ENCODE measurements at places on chromosomes 4 and X.
A peak's percentile ranks its signal among the peaks of the same experiment; 100 is the strongest.

DNA sequence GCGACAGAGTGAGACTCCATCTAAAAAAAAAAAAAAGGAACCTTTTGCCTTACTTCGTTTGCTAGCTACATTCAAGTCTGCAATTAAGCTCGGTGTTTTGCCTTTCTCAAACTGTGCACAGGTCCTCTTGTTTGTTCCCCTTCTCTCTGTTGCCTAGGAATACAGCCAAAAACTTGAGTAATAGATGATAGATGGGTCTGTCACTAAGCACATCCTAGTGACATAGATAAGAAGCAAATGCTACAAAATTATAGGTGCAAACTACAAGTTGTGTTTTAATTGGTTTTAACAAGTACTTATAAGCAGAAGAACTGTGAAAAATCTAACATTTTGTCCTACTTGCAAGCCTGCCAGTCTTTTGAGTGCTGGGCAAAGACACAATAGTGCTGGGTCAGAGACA is 95.2 kb downstream of the SNCA start:
- no peak for DNase-seq

GRCh38 chrX:997631-998137 is 214.8 kb downstream of the CRLF2 start:
- no peak for DNase-seq

DNA sequence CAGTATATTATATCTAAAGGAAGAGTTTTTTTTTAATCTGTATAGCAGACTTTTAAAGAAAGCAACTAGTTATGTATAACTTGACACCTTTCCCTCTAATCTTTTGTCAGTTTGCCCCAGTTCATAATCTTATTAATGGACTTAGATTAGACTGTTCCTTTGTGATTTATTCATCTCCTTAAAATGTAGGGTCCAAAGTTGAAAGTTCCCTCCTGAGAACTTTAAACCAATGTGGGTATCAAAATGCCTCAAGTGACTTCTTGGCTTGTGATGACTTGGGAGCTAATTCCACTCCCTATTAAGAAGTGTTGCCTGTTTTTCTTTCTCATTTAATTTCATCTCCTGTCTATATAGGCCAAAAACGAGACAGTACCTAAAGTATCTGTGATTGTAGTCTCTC is 6.3 kb upstream of the SDAD1 start:
- no peak for DNase-seq

DNA sequence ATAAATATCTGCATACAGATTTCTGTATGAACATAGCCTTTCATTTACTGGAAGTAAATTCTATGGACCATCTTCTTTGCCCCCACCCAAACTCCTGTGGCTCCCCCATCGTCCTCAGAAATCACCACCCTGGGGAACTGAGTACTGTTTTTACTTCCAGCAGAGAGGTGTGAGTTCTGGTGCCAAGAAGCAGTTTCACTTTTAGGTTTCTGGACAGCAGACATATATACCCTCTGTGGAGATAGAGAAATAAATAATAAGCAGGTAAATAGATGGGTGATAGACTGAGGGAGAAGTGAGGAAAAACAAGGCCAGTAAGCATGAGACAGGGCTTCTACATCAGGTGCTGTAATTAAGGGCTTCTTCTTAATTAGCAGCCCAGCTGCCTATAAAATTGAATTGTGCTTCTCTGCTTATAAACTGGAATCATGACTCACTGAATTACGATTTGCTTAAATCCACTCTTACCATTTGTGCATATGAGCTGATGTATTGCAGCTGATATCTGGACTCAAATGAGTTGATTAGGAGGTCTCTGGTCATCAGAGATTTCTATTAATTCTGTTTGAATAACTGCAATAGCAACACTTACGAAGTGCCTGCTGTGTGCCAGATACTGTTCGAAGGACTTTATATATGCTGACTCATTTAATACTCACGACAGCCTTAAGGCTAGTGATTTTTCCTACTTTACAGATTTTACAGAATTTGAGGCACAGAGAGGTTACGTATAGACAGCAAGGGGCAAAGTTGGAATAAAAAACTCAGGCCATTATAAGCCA is 60.8 kb upstream of the DHX15 start:
- DNase-seq = peak; percentile 10

DNA sequence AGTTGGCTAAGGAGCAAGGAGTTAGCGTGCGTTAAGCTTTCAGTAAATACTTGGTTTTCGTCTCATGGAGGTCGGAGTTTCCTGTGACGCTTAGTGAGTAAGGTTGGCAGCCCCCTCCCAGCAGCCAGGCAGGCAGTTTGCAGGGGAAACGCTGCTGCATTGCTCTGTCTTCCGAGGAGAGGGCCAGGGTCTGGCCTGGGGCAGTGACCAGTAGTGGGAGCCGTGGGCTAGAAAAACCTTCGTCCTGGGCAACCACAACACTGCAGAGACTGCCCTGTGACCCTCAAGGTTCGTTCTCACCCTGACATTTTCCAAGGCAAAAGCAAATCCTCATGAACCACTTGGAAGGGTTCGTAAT is 432 bp downstream of the TMEM175 start:
- DNase-seq = no peak

DNA sequence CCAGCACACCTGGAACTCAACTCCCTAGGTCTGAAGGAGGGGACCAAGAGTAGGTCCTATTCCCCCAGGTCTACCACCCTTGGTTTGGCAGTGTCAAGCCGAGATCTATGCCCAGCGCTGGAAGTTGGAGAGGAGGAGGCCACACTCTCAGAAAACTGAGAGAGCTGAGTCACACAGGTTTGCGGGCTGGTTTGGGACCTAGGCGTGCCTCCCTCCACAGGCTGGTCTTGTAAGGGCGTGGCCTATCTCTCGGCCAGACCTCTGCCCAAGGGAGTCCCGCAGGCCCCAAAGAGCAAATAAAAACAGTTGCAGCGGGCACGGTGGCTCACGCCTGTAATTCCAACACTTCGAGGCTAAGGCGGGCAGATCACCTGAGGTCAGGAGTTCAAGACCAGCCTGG is 52.9 kb upstream of the INTU start:
- DNase-seq = no peak

GRCh38 chrX:15465347-15465746 is 27.8 kb downstream of the PIR start:
- peak; percentile 9 for DNase-seq

- DNase-seq = peak; percentile 69
These were observed 606.0 kb upstream of the PITX2 start for GRCh38 chr4:111228874-111229273.

- no peak for DNase-seq
These were observed 958.9 kb downstream of the RPA4 start for GRCh38 chrX:97842468-97843199.

GRCh38 chr4:77028246-77028645 is 47.5 kb downstream of the CCNI start:
- no peak for DNase-seq

DNA sequence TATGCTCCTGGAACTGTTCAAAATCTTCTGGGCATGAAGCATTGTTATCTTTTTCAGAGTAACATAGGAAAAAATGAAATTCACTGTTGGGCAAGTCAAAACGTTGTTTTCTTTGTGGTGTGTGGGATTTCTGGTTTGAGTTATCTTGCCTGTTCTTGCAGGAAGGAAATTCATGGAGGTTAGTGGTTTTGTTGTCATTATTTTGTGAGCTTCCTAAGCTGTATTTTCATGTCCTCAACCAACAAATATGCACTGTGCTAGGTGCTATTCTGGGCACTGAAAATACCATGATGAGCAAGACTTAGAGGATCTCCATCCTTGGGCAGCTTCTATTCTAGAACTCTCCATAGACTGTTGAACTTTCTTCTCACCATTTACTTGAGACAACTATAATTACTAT is 16.9 kb downstream of the SPINK2 start:
- DNase-seq = peak; percentile 80

GRCh38 chr4:184544788-184545409 is 70.5 kb upstream of the IRF2 start:
- DNase-seq = no peak

- DNase-seq = no peak
These were observed 116.1 kb upstream of the ARHGAP24 start for GRCh38 chr4:85358831-85359230.

DNA sequence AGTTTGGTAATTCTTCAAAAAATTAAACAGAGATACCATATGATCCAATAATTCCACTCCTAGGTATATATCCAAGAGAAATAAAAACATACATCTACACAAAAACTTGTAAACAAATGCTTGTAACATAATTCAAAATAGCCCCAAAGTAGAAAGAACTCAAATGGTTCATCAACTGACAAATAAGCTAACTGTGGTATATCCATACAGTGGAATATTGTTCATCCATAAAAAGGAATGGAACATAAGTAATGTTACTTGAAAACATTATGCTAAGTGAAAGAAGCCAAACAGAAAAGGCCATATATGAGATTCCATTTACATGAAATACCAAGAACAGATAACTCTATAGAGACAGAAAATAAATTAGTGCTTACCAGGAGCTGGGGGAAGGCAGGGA is 13.4 kb downstream of the RBBP7 start:
- no peak for DNase-seq

- peak; percentile 67 for DNase-seq
These were observed at the start of gene IGFBP7 for GRCh38 chr4:57109847-57110639. IGFBP7 (minus strand) TSS chr4:57110385; CDS start chr4:57110351, 34 bp downstream.

GRCh38 chr4:184949020-184949419 is 69.3 kb upstream of the HELT start:
- no peak for DNase-seq

GRCh38 chrX:19121898-19122640 is at the start of gene ADGRG2:
ADGRG2 (minus strand) TSS chrX:19122468; CDS start chrX:19068834, 53,634 bp downstream.
- DNase-seq = peak; percentile 15

DNA sequence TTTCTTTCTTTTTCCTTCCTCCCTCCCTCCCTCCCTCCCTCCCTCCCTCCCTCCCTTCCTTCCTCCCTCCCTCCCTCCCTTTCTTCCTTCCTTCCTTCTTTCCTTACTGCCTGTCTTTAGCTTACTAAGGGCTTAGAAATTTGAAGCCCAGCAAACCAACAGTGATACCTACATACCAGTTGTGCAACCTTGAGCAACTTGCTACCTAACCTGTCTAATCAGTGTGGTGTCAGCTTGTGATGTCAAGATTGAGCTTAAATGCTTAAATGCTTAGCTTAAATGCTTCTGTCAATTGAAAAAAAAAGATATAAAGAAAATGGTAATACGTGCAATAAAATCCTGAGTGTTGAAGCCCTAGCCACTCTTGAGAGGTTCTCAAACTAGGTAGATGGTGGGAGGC is 728.6 kb downstream of the TRIML1 start:
- DNase-seq = no peak

- no peak for DNase-seq
These were observed 47.0 kb upstream of the NKAP start for GRCh38 chrX:119990556-119991004.

GRCh38 chrX:107827030-107827831 is 1.6 kb downstream of the MID2 start:
- DNase-seq = peak; percentile 56

DNA sequence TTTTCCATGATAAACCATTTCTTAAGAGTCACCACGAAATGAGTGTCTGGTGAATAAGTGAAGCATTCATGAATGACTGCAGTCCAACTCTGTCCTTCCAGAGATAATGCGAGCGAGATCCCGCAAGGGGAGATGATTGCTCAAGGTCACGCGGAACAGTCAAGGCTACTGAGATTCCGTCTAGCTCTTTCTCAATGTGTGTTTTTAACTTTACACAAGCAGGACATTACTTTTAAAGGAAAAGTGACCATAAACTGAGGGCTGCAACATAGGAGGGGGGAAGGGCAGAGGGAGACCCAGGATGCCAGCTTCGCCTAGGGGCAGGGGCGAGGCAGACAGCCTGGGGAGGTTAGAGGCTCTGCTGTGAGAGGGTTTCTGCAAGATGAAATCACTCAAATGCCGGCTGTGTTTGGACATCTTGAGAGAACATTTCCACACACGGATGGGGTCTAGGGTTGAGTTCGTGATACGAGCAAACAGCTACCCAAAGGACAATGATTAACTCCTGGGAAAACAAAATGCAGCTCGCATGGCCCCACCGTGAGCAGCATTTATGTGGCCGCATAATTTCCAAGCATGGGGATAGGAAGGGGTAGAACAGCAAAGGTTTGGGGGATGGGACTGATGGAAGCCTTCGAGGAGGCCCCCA is 23.8 kb upstream of the CCNQ start:
- no peak for DNase-seq

DNA sequence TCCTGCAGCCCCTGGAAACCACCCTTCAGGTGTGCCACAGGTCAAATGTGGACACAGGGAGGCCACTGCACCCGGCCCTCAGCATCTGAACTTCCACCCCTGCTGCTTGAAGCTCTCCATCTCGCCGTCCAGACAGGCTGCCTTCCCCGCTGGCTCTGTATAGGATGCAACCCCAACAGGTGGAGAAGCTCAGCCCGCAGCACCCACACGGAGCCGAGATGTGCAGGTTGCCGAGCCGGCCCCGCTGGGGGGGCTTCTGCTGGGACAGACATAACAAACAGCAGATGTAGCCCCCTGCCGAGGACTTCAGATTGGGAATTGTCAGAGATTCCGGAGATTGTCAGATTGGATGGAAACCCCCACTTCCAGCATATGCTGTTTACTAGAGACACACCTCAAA is 20.5 kb downstream of the TMEM187 start:
- no peak for DNase-seq

GRCh38 chr4:141155586-141155985 is 22.3 kb upstream of the RNF150 start:
- DNase-seq = peak; percentile 43
